ENCODE measurements at places on chromosomes 11 and 22.
A peak's percentile ranks its signal among the peaks of the same experiment; 100 is the strongest.

GRCh38 chr11:108914981-108915380 lies 250.1 kb downstream of the DDX10 start:
- no peak for DNase-seq

GRCh38 chr11:10694486-10695239 lies 1.1 kb upstream of the IRAG1 start:
- DNase-seq = no peak

DNA sequence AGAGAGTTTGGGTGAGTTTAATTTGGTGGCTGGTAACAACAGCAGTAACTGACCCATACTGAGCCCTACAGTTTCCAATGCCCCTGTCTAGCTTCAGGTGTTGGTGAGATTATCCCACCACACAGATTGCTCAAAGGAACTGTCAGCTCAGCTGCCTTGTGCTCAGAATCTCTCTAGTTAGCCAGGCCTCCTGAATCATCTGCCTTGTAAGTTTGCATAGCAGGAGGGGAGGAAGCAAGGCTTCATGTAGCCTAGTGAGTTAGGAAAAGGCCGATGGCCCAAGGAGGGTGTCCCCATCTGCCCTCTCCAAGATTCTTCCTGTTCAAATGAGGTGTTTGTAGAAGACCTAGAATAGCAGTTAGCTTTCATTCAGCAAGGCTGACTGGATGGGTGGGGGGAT lies 74.3 kb downstream of the MICAL2 start:
- no peak for DNase-seq

- no peak for DNase-seq
Observed at GRCh38 chr11:45275828-45276227, 10.3 kb downstream of the SYT13 start.

GRCh38 chr11:121567995-121568394 lies 115.2 kb upstream of the SORL1-AS1 start:
- DNase-seq = no peak

- DNase-seq = no peak
Observed at GRCh38 chr11:75430714-75431532, 2.1 kb downstream of the KLHL35 start.

- no peak for DNase-seq
Observed at GRCh38 chr11:45606514-45607281, 58.7 kb downstream of the CHST1 start.

DNA sequence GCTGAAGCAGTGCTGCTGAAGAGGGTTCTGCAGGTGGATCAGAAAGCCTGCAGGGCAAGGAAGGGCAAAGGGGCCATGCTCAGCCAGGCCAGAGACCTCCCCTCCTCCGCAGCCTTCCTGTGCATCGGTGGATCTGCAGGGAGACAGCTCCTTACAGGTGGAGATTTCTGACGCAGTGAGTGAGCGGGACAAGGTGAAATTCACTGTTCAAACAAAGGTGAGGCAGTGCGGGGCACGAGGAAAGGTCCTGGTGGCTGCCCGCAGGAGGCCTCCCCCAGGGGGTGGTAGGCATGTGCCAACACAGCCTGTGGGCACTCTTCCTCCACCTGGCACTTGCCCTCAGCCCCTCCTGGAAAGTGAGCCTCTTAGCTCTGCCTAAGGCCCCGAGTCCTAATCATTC lies 8.6 kb downstream of the CFL1 start:
- no peak for DNase-seq

DNA sequence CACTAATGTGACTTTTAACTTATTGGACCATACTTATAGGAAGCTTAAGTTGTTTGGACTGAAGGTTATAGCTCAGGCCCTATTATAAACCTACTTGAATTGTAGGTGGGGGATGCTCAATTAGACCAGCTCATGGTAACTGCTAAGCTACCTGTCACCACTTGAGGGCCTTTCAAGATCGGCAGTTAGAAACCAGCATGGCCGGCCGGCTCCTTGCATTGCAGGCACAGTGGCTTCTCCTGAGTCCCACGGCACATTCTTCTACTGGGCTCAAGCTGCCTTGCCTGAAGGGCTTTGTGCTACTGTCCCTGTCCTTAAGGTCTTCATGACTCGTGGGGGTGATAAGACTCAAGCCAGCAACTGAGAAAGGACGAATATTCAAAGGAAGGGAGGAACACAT lies 70.8 kb downstream of the TBC1D22A start:
- no peak for DNase-seq

DNA sequence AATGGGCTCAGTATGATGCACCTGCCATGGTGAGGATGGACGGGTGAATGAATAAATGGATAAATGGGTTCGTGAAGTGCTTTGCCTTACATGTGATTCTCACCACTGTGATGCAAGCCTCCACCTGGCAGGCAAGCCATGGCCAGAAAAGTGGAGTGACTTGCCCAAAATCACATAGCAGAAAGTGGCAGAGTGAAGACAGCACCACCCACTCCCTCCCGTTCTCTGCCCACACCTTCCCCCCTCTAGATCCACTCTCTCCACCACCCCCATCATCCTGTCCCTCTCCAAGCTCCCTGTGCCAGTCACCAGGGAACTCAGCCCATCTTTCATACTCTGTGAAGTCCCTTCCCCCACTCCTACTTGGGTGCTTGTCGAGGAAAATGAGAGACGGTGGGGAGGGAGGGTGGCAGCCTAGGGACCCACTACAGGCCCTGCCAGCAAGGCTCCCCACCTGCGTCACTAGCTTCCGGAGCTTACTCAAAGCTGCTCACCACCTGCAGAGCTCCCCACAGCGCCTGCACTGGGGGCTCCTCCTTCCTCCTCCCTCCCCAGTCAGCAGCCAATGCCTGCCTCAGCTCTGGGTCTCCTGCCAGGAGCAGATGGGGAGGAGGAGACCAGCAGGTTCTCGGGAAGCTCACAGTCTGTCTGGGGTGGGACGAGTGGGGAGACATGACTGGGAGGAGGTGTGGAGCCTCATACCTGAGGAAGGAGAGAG lies 82.3 kb downstream of the PDE2A start:
- peak; percentile 50 for DNase-seq

GRCh38 chr11:96228910-96229309 lies 114.1 kb downstream of the MAML2 start:
- DNase-seq = no peak

DNA sequence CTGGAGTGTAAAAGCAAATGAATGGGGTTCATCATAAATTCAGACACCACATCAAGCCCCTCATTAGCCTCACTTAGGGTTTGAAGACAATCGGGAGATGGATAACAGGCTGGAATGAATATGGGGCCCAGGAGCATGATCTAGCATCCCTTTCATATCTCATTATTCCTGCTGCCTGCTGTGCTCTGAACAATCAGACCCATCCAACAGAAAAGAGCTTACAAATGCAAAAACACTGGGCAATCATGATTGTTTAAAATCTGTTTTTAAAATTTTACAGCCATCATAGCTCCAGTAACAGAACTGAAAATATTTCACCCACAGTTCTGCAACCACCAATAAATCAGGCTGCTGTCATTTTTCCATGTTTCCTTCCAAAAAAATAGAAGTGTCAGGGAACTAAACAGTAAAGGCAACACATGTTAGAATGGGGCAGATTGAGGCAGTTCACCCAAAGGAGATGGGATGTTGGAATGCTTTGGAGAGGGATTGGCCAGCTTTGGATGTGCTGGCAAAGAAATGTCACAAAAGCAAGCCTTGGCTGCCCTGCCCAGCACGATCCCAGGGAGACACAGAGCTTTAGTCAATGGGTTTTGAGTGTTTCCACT lies 47.8 kb upstream of the BMAL1 start:
- no peak for DNase-seq

- no peak for DNase-seq
Observed at GRCh38 chr11:5736396-5736795, at the start of gene OR56B1. OR56B1 (plus strand) TSS chr11:5736448; CDS start chr11:5736517, 69 bp downstream.

- DNase-seq = no peak
Observed at GRCh38 chr11:119297938-119298337, 19.0 kb downstream of the MCAM start.

DNA sequence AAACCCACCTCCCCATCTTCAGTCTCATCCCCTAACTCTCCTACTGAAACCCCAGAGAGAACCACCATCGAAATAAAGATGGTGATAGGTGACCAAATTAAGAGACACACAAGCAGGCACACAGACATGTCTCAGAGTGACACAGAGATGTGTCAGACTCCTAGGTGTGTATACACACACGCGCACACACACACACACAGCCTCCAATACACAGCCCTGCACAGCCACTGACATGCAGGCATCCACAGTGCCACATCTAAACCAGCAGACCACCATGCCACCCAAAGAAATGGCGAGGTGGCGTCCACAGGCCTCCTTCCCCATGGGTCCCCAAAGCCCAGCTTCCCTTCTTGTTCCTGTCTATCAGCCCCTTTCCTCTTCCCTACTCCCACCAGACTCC lies 27.4 kb downstream of the NRXN2 start:
- DNase-seq = no peak

DNA sequence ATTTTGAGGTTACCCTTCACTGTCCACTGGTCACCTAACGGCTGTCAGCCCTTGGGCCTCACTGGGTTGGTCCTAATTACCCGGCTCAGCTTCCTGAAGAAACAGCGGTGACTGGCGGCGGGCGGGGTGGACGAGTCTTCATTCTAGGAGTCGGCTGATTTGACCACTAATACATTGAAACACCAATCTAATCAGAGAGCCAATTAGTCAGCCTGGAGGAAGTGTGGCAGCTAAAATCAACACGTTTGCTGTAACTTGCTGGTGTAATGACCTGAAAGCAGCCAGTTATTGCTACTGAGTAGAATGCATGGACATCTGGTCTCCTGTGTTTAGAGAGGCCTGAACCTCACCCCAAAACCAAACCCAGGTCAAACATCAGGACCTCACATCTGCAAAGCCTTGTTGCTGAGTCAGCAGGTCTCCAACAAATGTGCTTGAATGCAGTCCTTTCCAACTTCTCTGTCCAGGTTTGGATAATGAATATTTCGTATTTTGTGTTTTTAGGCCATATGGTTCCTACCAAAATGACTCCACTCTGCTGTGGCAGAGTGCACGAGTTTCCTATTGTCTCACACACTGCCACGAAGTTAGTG lies 496.4 kb downstream of the BRD1 start:
- DNase-seq = no peak

GRCh38 chr11:65066805-65067291 lies 8.5 kb upstream of the NAALADL1 start:
- DNase-seq = no peak

DNA sequence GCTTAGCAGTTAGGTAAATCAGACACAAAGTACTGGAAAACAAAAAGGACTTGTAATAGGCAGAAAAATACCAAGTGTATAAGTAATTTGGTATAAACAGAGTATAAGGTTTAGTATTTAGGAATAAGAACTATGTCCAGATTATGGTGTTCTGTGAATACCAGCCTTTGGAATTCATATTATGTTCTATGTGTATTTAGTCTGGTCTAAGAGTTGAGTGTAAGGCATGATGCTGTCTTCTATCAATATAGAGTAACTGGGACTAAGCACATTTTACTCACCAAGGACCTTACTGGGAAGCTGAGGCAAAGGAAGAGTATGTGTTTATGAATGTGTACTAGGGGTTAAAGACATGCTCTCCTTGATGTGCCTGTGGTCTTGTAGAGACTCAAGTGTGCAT lies 9.5 kb downstream of the SDHD start:
- no peak for DNase-seq

GRCh38 chr22:39665229-39665628 lies 94.7 kb downstream of the CACNA1I start:
- no peak for DNase-seq

DNA sequence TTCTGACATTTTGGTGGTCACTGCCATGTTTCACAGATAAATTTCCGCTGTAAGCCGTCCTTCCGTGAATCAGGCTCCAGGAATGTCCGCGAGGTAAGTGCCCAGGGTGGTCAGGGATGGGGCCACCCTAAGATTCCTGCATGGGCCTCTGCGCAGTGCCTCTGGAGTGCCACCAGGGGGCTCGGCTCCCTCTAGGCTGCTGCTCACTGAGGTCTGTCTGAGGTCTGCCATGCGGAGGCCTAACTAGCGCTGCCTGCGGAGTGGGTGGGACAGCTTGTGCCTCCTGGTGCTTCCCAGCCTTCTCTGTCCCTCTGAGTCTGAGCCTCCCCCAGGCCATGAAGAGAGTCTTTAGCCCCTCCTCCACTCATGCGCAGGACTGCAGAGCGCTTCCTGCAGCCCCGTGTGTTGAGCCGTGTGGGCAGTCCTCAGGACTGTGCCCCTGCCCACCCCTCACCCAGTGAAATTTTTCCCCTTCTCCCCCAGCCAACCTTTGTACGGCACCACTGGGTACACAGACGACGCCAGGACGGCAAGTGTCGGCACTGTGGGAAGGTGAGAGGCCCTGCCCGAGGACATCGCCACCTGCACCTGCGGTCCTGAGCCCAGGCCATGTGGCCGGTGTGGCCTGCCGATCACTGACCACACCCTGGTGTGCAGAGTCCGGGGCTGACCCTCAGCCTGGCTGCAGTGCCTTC lies 11.9 kb upstream of the MDK start:
- no peak for DNase-seq

DNA sequence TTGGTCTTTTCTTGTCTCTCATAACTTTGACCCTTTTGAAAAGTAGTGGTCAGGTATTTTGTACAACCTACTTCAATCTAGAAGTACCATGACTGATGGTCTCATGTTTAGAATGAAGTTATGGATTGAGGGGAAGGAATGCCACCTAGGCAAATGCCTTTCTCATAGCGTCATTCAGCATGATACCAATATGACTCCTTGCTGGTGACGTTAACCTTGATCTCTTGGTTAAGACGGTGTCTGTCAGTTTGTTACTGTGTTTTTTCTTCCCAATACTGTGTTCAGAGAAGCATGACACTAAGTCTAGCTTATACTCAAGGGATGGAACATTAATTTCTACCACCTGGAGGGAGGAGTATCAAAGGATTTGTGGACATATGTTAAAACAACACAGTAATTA lies 130.9 kb downstream of the KIF18A start:
- DNase-seq = no peak

GRCh38 chr11:1448882-1449281 lies 37.7 kb downstream of the MOB2 start:
- DNase-seq = no peak

DNA sequence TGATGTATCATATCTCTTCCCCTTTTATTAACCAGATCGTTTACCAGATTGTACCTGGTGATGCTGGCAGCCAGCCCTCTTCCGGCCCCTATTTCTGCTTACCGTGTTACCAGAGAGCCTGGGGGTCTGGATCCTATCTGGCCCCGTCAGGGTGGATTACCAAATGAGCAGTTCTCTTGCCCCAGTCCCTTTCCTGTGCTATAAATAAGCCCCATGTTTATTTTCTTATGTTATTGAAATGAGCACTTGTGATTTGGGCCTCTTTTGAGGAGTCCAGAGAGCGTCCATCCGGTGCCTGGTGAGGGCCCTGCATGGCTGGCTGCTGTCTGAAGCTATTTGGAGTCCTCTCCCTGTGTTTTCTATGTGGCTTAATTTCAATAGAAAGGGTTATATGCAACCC lies 59.5 kb downstream of the ALX4 start:
- no peak for DNase-seq

DNA sequence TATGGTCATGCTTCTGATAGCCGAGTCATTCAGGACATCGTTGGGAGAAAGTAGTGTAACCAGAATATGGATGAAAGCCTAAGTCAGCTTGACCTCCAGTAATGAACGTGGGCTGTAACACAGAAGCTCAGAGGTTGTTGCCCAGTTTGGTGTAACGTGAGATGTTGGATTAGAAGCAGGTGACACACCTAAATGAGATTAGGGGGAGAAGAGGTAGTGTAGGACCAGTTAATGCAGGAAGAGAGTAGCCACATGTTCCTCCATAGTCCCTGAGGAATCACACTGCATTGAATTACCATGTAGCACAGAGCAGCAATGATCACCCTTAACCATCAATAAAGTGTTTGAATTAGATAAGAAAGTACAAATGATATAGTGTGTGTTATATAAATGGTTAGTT lies 20.4 kb downstream of the FBXO7 start:
- no peak for DNase-seq

GRCh38 chr11:133078591-133079404 lies 453.5 kb downstream of the OPCML start:
- DNase-seq = no peak

- no peak for DNase-seq
Observed at GRCh38 chr11:94849839-94850238, 81.7 kb downstream of the AMOTL1 start.
